ENCODE measurements at places on chromosomes 6 and 20.

DNA sequence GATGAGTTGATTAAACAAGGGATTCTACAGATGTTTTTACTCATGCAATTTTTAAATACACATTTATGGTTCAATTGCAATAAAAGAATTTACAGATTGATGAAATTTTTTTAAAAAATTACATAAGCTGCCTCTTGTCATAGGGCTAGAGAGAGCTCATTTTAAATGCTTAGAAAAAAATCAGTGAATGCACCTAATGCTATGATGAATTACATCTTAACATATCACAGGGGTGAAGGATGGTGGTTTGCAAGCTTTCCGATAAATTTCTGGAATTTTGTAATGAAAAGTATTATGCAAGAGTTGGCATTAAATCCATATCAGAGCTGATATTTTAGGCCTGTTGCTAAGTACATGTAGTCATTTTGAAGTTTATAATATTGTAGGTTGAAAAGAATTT, 29.6 kb downstream of the DSE start:
- DNase-seq = no peak

GRCh38 chr6:108810057-108810643, 38.1 kb upstream of the ARMC2 start:
- DNase-seq = no peak

GRCh38 chr6:169957351-169957963, 206.0 kb downstream of the ERMARD start:
- DNase-seq = no peak

GRCh38 chr6:35717449-35718374, 19.1 kb upstream of the ARMC12 start:
- no peak for DNase-seq

- DNase-seq = no peak
Observed at GRCh38 chr6:37173493-37174195, 3.7 kb downstream of the PIM1 start.

- DNase-seq = no peak
Observed at GRCh38 chr20:57667388-57667787, 42.4 kb downstream of the PMEPA1 start.

DNA sequence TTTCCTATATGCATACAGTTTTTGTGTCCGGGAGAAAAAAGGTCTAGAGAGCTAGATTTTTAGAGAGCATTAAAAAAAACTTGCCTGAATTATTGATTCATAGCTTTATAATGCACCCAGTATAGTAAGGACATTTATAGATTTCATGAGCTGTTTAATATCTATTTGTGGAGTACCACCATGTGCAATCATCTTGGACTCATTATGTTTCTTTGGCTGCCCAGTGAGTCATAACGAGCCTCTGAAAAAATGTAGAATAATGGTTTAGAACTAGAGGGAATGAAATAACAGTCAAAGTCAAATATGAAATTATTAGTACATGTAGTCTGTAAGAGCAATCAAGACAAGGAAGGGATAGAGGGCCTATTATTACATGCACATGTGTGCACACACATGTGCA, 350.0 kb downstream of the CD83 start:
- DNase-seq = no peak

GRCh38 chr6:79403563-79403962, 133.7 kb downstream of the LCA5 start:
- DNase-seq = no peak

DNA sequence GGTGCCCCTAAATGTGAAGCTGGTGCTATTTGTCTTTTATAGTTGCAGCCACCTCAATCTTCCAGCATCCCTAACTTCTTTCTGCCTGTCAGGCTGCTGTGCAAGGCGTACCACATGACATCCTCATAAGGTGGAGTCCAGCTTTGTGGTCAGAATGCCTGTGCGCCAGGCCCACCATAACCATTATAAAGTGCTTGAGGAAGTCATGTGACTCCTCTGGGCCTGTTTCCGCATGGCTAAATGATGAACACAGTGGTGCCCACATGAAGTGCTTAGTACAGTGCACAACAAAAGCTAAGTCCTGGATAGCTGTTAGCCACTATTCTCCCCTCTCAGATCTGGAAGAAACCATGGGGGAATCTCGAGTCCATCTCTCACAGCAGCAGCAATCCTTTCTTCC, 75.6 kb downstream of the INSM1 start:
- no peak for DNase-seq

DNA sequence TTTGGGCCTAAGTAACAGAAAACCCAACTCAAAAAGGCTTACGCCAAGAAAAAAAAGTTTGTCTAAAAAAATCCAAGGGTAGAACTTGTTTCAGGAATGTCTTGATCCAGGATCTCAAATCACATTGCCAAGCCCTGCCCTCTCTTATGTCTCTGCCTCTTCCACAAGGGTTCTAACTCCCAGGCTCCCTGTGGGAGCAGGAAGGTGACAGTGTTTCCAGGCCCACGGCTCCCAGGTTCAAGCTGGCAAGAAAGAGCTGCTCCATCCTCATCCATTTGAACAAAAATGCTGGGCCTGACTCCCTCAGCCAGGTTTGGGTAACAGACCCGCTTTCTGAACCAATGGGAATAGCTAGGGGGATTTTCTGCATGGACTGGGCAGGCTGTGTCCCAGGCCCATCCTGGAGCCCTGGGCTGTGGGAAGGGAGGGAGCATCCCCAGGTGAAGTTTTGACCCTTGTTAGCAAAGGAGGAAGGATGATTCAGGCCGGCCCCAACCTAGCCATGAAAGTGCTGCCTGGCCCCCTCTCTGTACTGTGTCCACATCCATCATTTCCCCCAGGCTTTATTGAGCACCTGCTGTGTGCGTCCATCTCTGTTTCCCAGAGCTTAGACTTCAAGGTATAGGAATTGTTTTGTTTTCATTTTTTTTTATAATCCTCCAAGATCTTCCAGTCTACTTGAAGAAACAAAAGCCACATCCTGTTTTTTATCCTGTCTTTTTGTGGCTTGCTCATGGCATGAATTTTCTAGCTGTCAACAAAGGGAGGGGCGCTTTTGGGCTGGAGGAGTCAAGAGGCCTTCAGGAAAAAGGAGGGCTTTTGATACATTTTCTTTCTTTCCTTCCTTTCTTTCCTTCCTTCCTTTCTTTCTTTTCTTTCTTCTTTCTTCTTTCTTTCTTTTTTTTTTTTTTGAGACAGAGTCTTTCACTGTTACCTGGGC, 159.8 kb downstream of the TFAP2C start:
- no peak for DNase-seq

GRCh38 chr6:32081168-32081990, 27.8 kb downstream of the TNXB start:
- no peak for DNase-seq

DNA sequence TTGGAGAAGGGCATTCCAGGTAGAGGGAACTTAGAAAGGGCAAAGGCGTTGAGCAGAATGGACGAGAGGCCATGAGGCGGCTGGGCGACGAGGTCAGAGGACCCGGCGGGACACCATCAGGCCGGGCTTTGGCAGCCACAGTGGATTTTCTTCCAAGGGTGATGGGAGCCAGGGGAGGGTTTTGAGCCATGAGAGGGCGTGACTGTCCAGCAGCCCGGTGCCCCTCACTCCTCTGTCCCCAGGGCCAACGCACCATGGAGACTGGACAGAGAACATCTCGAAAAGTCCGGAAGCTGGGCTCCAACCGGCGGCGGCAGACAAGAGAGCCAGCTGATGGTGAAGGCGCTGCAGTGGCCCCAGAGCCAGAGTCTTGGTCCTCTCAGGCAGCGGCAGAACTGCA, 6.4 kb downstream of the RAB44 start:
- DNase-seq = no peak

DNA sequence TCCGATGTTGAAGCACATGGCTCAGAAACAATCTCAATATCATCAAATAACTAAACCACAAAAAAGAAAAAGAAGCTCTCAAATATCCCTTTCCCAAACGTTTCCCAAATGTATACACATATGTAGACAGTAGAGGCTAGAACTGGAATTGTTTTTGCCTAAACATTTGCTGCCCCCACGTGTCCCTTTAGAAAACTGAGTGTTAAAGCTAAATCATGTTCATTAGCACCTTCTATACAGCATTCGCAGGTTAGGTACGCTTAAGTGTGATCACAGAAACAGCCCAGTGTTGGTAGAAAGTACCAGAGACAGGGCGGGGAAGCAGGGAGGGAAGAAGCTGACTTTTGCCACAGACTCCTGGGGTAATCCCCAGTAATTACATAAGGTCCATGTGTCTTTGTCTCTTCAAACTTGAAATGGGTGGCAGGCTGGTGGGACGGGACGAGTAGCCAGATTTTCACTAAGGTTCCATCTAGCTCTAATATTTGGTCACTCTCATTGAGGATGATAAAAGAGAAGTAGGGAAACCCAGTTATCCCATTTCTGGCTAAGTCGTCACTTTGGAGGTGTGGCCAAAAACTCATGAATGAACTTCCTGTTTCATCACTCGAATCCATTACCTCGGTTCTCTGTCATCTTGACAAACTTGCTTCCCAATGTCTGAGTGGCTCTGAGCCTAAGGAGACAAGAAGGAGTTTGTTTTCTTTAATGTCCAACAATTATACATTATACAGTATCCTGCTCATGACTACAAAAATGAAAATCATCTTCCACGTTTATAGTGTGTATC, 15.0 kb upstream of the TFAP2A start:
- no peak for DNase-seq

DNA sequence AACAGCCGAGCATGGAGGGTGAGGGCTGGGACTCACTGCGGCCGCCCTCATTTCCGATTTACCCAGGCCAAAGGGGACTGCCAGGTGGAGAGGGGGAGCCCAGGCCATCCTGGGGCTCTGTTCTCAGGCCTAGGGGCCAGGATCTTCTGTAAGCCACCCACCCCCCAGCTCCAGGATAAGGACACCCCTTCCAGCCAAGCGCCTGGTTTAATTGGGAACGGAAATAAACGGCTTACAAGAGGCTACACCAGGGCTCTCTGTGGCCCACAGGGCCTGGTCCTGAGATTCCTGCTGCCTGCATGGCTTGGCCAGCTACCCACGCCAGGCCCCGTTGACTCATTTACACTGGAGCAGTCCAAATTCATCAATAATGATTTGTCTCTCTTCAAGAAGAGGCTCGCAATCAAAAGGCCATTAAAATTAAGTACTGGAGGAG, 68.1 kb upstream of the TOP1 start:
- no peak for DNase-seq

DNA sequence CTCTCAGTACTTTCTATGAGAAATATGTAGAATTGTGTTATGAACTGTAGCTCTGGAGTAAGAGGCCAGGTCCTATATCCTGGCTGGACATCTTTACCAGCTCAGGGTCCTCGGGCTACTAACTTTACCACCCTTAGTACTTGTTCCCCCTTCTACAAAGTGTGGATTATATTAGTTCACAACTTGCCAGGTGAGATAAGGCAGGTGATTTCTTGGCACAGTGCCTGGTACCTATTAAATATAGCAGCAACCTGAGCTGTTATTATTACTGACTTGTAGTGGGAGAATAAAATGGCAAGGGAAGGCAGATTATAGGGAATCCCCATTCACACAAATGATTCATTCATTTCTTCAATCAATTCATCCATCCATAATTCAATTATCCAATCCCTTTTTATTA, 150.1 kb downstream of the DOK5 start:
- DNase-seq = no peak

DNA sequence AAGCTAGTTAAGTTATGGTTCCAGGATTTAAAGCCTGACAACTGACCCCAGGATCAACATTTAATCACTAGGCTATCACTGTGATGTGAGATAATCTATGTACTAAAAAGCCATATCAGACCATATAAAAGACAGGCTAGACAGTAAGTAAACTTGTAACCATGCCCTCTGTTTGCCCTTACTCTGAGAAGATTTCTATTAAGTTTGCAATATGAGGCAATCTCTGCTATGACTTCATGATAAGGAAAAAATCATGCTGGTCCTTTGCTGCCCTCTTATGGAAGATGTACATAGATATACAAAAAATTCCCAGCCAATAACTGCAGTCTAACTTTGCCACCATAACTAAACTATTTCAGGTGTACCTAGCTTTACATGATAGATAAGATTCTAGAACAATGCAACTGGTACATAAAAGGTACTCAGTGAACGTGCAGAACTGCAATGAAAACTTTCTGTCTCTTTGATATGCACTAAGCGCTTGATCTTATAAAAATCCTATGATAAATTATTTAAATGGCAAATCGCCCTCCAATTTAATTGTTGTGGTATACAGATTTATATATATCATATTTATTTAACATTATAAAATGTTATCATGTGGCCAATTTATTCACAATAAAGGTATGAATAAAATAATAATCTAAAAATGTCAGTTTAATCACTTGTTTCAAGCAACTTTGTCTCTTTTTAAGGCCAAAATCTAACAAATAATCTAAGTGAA, 70.5 kb downstream of the FAM217A start:
- DNase-seq = no peak

DNA sequence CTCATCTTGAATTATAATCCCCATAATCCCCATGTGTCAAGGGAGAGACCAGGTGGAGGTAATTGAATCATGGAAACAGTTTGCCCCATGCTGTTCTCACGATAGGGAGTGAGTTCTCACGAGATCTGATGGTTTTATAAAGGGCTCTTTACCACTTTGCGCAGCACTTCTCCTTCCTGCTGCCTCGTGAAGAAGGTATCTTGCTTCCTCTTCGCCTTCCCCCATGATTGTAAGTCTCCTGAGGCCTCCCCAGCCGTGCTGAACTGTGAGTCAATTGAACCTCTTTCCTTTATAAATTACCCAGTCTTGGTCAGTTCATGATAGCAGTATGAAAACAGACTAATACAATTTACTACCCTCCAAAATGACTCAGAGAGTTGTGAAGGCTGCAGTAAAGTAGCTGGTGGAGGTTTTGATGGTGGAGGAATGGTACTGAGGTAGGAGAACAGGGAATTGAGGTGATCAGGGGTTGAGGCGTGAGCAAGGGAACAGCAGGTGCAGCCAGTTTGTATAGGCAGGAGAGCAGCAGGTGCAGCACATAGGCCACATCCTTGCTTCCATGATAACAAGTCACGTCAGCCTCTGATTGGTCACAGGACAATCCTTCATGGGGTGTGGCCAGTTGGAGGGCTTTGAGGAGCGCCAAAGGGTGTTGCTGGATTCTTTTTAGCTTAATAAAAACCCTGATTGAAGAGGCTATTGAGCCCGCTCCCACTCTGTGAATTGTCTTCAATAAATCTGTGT, 150.0 kb downstream of the CDC5L start:
- no peak for DNase-seq

DNA sequence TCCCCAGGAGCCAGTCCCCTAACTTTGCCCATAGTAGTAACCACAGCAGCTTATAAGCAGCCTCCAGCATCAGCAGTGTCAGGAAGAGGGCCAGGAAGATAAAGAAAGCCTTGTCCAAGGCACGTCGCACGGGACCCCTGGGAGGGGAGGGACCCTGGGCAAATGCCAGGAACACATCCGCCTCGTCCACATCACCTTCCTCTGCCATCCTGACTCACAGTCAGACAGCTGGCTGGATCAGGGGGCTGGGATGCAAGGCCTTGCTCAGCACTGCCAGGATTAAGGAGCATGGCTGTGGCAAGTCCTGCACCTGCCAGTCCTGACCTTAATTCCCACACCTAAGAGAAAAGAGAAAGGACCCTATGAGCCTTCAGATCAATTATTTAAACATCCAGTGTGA, 11.5 kb upstream of the ZBTB22 start:
- no peak for DNase-seq

GRCh38 chr20:3312940-3313682, 74.1 kb upstream of the SLC4A11 start:
- no peak for DNase-seq

Data from stimulated activated CD8-positive, alpha-beta memory T cell treated with anti-CD3 and anti-CD28 coated beads, Interleukin-2, amount 100 ng/mL, for 1 hour (primary cell).